ENCODE measurements at places on chromosomes 11 and 22.

GRCh38 chr11:75627906-75628668, 40.8 kb downstream of the MAP6 start:
- no peak for DNase-seq

DNA sequence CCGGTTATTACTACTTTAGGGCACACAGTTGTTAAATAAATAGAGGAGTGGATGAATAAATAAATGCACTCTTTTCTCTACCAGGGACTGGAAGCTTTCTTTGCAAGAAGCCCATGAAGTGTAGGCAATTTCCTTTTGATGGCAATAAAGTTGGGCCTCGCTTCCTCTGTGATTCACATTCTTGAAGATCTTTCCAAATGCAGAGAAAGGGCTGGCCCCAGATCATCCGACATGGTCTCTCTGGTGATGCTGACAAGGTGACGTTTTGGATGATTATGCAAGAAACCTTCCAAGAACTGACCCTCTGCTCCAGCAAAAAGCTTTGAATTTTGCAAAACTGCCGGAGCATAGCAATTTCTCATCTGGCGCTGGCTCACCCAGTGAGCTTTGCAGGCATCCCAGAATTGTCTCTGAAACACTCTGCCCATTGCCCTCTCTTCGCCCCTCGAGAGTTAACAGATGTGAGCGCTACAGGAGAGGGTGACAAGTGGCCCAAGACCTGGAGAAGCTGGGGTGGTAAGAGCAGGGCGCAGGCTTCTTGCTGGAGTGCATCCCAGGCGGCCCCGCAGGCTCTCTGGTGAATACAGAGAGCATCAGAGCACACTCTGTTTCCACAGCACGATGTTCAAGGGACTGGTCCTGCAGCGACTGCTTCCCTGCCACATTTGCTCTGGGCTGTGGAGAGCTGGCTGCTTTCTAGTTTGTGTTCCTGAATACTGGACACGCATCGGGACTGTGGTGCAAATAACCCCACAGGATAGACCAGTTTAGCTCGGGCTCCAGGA, 11.5 kb upstream of the IFT27 start:
- DNase-seq = no peak

DNA sequence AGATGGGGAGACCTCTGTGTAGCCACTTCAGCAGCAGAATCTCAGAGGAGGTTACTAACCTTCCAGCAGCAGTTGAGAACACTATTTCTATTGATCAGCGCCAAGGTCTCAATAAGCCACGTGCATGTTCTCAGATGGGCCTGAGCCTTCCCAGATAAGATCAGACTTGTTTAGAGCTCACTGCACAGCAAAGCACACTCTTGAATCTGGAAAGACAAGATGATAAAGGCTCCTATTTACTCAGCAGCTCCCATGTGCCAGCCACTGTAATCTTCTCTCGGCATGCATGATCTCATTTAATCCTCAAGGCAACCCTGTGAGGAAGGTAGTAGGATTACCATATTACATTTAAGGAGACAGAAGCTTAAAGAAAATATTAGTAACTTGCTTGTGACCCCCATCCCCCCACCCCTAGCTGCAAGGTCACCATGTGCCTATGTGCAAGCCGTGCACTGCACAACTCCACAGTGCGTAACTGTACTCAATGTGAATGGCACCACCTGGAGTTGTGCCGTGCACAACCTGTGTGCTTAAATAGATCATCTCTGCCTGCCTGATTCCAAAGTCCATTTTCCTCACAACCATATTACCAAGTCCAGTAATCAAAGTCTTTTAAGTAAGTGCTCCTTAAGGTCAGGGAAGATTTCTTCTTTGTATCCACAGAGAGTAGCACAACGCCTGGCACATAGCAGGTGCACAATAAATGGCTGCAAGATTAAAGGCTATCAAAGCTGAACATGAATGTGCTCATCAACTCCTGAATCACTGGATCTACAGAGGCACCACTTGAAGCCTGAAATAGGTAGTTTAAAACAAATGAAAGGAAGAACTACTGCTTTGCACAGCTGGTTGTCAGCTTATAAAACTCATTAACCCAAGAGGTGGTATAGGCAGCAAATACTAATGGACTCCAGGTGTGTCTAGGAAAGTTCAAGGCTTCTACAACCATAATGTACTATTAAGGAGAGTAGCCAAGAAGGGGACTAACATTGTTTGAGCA, 293.8 kb downstream of the BUD13 start:
- no peak for DNase-seq

DNA sequence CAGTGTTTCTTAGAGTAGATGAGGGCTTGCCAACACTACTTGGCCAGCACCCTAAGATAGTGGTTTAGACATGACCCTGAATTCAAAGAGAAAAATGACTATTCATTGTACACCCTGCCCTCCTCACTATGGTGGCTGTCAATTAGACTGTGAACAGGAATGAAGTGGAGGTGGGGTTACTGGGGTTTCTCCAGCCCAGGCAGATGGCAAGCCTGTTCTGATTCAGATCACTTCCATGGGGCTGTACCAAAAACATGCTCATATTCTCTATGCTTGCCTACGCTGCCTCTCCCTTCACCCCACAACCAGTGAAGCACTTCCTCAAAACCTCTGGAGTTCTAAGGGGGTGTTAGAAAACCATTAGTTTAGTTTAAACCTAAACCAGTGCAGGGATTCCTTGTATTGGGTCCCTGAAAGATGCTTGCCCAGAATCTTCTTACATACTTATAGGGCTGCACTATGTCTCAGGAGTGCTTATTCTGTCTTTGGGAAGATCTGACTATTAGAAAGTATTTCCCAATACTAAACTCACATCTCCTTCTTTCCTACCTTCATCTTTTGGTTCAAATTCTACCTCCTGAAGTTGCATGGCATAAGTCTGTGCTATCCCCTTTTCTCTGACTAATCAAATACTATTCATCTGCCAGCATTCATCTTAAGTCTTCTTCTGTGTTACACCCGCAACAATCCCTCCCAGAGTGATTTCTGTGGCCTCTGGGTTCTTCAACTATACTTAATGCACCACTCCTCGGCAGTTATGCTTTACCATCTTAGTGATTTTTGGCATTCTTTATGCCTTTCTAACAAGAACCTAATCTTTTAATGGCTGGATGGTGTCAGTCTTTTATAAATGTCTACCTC, 71.8 kb downstream of the ATG16L2 start:
- no peak for DNase-seq

- no peak for DNase-seq
These were observed 314.2 kb upstream of the SORL1-AS1 start for GRCh38 chr11:121766991-121767390.

- DNase-seq = no peak
These were observed 5.1 kb downstream of the SNU13 start for GRCh38 chr22:41683616-41684015.

- DNase-seq = no peak
These were observed 39.1 kb downstream of the TMEM123 start for GRCh38 chr11:102413497-102413896.

GRCh38 chr11:109140857-109141515, 281.0 kb upstream of the C11orf87 start:
- DNase-seq = no peak

- no peak for DNase-seq
These were observed 60.4 kb upstream of the PAX6 start for GRCh38 chr11:31871310-31872075.

GRCh38 chr11:83023410-83023809, 48.3 kb downstream of the RAB30 start:
- no peak for DNase-seq

GRCh38 chr11:127058524-127058923, 58.0 kb upstream of the KIRREL3 start:
- DNase-seq = no peak

- peak; percentile 13 for DNase-seq
These were observed 30.2 kb upstream of the CSTF3 start for GRCh38 chr11:33191467-33191866.

- DNase-seq = no peak
These were observed 37.9 kb downstream of the NECTIN1 start for GRCh38 chr11:119691020-119691666.

DNA sequence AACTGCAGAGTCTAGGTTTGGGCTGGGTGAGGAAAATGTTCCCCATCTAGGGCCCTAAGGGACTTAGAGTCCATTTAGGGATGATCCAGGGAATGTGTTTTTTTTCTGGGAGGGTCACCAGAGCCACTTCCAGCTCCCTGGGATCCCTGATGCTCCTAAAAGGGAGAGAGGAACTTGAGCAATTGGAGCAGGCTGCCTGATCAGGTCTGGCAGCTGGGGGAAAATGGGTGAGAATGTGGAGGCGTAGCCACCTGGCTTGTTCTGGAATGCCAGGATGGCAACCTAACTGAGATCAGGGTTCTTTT, 1.2 kb downstream of the PGAP2 start:
- no peak for DNase-seq

DNA sequence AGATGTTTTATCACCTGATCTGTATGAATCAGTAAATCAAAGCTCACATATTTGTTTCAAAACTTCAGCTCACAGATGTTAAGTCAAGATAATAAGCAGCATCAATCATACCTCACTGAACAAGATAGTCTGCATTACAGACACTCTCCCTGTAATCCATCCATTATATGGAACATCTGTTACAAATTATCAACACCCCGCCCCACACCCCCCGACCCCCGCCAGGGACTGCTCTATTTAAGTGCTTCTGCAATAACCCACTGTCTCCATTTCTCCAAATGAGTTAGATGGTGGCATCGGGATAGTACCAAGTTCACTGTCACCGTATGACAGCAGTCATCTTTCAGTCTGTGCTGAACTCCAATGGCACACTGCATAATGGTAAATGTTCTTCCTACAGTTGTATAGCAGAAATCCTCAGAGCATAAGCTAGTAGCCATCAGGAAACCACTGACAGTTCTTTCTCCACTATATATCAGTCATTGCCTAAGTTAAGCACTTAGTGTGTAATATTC, 447.0 kb upstream of the ARHGAP42 start:
- DNase-seq = no peak

DNA sequence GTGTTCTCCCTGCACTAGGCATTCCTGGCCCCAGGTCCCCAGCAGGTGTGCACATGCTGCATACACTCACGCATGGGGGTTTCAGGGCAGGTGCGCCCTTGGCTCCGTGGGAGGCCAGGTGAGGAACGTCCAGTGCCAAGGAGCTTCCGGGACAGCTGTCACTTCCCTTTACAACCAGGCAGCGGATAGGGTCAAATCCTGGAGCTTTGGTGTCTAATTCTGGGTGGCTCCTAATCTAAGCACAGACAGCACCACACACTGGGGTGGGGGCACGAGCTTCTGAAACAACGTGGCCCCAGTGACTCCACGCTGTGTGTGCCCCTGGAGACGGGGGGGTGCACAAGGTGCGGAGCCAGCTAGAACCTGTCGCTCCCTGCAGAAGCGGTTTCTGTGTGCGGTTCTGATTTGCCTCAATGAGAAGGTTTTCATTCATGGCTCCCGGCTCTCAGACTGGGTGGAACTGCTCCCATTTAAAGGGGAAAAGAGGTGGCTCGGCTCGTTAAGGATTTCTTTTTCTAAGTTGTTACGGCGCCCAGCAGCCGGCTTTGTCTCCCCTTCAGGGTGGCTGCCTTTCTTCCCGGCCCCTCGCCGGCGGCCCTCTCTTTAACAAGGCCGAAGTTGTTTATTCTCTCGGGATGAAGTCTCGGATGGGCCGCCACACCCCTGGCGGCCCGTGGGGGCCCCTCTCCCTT, 5.0 kb downstream of the CCND1 start:
- no peak for DNase-seq

DNA sequence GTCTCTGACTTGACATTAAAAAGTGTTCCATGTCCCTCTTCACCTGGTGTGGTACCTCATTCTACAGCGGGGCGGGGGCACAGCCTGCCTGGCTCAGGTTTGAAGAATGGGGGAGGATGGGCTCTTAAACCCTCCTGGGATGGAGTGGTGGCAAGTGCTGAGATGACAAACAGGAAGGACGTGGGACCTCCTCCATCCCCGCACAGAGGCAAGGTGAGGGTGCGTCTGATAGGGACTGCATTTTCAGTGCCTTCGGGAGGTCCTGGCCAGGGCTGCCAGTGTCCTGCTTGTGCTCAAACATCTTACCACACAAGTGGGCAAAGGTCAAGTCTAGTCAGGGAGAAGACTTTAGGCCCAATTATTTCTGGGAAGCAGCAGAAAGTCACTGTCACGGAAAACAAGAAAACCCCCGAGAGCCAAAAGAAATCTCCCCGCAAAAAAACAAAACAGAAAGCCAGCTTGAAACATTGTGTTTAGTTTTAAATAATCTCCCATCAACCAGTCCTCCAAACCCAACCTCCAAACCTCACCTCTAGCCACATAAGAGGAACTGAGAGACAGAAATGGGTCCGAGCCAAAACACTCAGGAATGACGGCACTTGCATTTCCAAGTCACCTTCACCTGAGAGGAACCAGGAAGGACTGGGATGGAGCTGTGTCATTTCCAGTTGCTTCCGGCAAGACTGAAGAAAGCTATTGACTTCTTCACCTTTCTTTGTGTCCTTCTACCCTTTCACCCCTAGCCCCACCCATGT, 966.5 kb downstream of the NTM start:
- DNase-seq = no peak

DNA sequence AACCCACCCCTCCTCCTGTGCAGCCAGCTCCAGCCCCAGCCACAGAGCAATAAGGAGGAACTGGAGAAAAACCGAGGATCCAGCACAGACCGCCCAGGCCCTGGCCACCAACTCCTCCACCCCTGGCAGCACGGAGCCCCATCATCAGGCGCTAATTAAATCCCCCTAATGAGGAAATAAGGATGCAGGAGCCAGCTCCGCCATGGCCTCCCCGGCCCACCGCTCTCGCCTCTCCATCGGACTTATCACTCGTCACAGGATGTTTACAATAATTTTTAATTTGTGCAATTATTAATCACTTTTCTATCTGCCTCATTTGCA, 42.6 kb downstream of the BUD13 start:
- no peak for DNase-seq

- no peak for DNase-seq
These were observed 3.1 kb downstream of the SAA2 start for GRCh38 chr11:18245396-18245795.

- DNase-seq = no peak
These were observed 19.9 kb upstream of the BBOX1 start for GRCh38 chr11:27020751-27021150.

DNA sequence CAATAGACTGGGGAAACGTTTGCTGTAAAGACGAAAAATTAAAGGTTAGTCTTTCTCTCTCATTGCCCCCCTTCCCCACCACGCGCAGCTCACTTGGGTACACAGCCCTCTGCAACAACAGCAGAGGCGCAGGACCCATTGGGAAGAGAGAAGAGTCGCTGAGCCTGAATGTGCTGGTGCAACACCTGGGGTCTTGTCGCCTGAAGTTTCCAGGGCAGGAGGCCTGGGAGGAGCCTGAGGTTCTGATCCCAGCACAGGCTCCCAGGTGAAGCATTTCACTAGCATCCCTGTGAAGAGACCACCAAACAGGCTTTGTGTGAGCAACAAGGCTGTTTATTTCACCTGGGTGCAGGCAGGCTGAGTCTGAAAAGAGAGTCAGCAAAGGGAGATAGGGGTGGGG, 116.2 kb upstream of the NTM start:
- DNase-seq = no peak

DNA sequence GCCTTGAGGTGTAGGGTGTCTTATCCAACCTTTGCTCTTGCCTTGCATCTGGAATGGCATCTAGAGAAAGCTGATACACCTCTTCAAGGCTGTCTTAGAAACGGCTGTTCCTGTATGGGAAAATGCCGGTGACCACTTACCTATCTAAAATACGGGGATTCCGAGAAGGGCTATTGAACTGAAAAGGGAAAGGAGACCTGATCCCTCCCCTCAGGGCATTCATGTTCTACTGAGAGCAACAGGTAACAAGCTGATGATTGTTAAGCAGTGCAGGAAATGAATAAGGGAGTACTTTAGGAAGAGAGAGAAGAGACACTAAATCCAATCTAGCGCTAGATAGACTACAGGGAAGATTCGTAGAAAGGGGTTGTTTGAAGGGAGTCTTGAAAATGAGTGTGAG, 1388.1 kb downstream of the FAM181B start:
- DNase-seq = no peak
